ENCODE measurements at places on chromosomes 7 and 10. TPM values are rescaled to one million over a fixed set of nuclear protein-coding genes. Genes with fewer than 3 reads are reported as not detected.

Gene MUC3A
- 0.02 TPM for polyA plus RNA-seq

Gene ZNF485
- polyA plus RNA-seq, result 1.8 TPM

DNA sequence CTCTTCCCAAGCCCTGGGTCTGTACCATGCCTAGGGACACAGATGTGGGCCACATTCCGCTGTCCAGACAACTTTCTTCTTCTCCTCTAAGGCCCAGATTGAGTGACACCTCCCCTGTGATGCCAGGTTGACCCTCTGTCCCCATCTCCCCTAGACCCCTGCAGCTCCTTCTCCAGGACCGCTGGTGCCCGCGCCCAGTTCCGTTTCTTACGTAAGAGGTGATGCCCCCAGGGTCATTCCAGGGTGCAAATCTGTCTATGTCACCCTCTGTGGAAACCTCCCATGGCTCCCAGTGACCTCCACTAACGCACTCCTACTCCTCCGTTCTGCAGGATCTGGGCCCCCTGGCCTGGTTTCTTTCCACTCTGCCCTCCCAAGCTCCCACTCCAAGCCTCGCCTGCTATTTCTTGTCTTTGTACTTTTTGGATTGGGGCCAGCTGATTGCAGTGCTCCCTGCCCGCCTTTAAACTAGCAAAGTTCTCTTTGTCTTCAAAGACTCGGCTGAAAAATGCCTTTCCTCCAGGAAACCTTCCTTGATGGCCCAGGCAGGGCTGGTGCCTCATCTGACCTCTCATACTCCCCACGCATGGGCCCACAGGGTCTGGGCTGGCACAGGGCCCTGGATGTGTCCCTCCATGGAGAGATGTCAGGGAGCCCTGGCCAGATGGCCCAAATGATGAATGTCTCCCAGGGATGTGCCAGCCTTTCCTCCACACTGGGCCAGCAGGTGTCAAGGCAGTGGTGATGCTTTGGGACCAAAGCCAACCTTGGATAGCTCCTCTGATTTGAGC, 21.3 kb upstream of the ELN start:
- DNase-seq, result no peak

DNA sequence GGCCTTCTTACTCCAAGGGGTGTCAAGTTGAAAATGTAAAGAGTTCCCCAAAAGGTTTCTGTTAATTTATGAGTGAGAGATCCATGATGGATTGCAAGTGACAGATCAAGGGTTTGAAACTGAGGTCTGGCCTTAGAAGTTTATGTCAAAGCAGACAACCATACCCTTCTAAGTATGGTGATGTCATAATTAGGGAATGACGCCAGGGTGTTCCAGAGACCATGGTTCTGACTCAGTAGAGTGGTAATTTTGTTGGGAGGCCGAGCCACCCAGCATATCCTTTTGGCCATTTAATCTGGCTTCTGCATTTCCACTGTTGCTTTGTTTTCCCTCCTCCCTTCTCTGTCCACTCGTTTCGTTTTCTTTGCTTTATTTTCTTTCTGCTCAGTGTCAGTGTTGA, 2.7 kb downstream of the TRUB1 start:
- peak; percentile 45 for DNase-seq

DNA sequence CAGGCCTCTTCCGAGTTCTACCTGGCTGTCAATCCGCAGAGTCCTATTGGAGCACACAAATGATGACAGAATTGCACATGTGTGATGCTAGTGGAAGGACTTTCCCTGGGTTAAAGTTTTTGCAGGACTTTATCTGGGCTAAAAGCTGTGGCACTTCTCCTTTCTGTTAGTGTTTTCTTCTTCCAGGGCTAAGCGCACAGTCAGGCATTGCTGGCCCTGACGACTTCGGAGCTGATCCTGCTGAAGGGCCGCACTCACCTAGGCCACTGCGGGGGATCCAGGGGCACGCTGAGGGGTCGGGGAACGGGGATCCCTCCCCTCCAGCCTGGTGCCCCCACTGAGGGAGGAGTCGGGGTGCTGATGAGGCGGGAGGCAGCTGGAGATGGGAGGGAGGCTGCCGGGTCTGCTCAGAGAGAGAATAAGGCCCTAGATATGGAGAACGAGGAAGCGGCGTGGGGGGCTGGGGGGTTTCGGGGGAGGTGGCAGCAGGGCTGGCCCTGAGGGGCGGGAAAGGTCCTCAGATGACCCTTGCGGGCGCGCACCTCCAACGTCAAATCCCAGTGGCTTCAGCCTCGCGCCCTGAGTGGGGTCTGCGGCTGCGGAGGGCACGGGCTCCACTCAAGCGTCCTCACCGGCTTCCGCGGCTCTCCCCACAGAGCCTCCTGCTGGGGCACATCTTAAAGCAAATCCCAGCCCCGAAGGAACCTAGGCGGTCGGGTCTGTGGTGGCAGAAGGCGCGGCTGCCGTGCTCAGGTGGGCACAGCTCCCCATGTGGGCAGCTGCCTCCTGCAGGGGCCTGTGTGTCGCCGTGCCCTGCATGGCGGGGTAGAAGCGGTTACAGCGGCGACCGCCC, 30.9 kb downstream of the AGR3 start:
- DNase-seq, result no peak

GRCh38 chr10:82037076-82037475, 162.1 kb downstream of the NRG3 start:
- no peak for DNase-seq

- DNase-seq, result no peak
Observed at GRCh38 chr7:155215576-155216325, 81.9 kb upstream of the INSIG1 start.
